ENCODE measurements at places on chromosomes 2 and 18.

- peak; percentile 12 for DNase-seq
Observed at GRCh38 chr18:55413474-55413873, 174.5 kb downstream of the TCF4 start.

GRCh38 chr18:48399303-48400075 is 9.7 kb downstream of the ZBTB7C start:
- no peak for DNase-seq

DNA sequence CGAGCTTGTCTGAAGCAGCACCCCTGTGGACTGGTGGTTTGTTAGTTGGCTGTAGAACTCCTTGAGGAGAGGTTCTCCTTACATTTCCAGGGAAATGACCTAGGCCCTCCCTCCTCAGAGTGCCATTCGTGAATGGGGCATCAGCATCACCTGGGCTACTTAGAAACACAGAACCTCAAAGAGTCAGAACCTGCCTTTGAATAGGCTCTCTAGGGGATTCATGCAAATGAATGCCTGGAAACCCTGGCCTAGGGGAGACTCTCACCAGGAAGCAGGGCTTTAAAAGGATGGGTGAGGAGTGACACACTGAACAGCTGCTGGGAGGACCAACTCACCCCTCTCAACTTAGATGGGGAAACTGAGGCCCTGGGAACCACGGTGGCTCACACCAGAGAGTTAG is 2.1 kb upstream of the MOCOS start:
- no peak for DNase-seq

DNA sequence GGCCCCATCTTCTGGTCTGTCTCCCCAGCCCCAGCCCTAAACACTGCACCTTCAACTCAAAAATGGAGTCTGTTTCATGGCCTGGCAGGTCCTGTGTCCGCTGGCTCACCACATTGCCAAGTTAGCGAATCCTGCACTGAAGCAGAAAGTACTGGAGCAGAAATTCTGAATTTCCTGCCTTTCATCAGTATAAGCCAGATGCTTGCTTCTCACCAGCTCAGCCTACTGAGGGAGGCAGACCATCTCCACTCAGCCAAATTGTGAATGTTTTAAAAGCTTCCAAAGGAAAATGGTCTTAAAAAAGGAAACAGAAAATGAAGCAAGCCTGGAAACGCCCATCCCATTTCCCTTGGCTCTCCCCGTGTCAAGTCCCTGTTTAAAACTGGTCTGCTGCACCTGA is 157.8 kb downstream of the C1D start:
- DNase-seq: no peak

DNA sequence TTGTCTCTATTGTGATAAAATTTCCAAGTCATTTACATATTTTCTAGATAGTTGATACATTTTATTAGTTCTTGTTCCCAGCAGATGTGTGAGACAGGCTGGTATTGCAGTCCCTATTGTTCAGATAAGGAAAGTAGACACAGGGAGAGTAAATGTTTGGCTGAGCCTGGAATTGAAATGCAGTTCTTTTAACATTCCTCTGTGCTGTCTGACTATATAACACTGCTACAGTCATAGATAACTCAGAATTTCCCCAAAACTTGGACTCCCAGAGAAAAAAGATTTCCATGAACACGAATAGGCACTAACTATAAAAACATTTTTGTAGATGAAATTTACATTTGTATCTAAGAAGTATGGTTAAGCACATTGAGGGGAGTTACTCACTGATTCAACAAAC is 71.4 kb downstream of the PLCL1 start:
- no peak for DNase-seq

- DNase-seq: peak; percentile 58
Observed at GRCh38 chr2:88350331-88351248, 101.9 kb downstream of the FOXI3 start.

GRCh38 chr18:25055076-25055475 is 296.9 kb downstream of the ZNF521 start:
- DNase-seq: no peak

- DNase-seq: no peak
Observed at GRCh38 chr18:14941792-14942191, 193.8 kb downstream of the ANKRD30B start.

Measured in epithelial cell of esophagus (primary cell).